ENCODE measurements at places on chromosomes 6 and 20. TPM values are rescaled to one million over a fixed set of nuclear protein-coding genes. Genes with fewer than 3 reads are reported as not detected.

Gene RRP36
- total RNA-seq = 78.6 TPM

Gene PTGIS
- total RNA-seq = 0.02 TPM

Gene HAO1
- total RNA-seq = not detected

Gene RGL2
- 14.7 TPM for total RNA-seq

Gene MOXD1
- total RNA-seq = 1.7 TPM

Gene EYS
- not detected for total RNA-seq

Gene HIVEP1
- 8.4 TPM for total RNA-seq

Gene TAGAP
- not detected for total RNA-seq

Gene SLC52A3
- total RNA-seq = 0.57 TPM

Gene B4GALT5
- 72.4 TPM for total RNA-seq

Gene LRFN2
- total RNA-seq = not detected

Gene BMP2
- total RNA-seq = 0.29 TPM

Gene SALL4
- total RNA-seq = 1.6 TPM

Gene LGSN
- 2.7 TPM for total RNA-seq

Gene AGPAT4
- total RNA-seq = 5.5 TPM

Gene WFDC5
- not detected for total RNA-seq

Gene CTNNBL1
- total RNA-seq = 68.8 TPM

Gene BTN1A1
- total RNA-seq = not detected

Gene BLCAP
- total RNA-seq = 48.8 TPM

Gene C20orf204
- 0.15 TPM for total RNA-seq

Gene MAP3K5
- total RNA-seq = 2.3 TPM

Gene ZNF292
- 2.1 TPM for total RNA-seq

Gene EFCAB8
- total RNA-seq = not detected

Gene DZANK1
- total RNA-seq = 2.5 TPM

Gene SYCP2L
- total RNA-seq = 2.2 TPM

Gene MATN4
- total RNA-seq = 0.09 TPM

Gene ARFGEF3
- total RNA-seq = 0.69 TPM

Gene TENT5A
- total RNA-seq = 0.68 TPM

Gene OR2B6
- not detected for total RNA-seq

Gene GRIK2
- total RNA-seq = 0.35 TPM

Gene ZNFX1
- total RNA-seq = 22.4 TPM

Gene COL9A3
- total RNA-seq = 0.96 TPM

Gene C4B
- total RNA-seq = 1.5 TPM

Gene SLC22A7
- total RNA-seq = not detected

Gene C20orf144
- total RNA-seq = not detected

Gene PPP1R3G
- total RNA-seq = 2.0 TPM

Gene MRPS26
- total RNA-seq = 107 TPM

Gene ALDH8A1
- 0.07 TPM for total RNA-seq

Gene ASIP
- total RNA-seq = not detected

Gene PDRG1
- total RNA-seq = 32.8 TPM

Gene FOXQ1
- 5.2 TPM for total RNA-seq

Gene ETV7
- 0.14 TPM for total RNA-seq

Gene DEFB124
- total RNA-seq = not detected

Data from A549 treated with Mapracorat at 1 μM for 4 hours (cell line).